ENCODE measurements at places on chromosomes 4 and X.

DNA sequence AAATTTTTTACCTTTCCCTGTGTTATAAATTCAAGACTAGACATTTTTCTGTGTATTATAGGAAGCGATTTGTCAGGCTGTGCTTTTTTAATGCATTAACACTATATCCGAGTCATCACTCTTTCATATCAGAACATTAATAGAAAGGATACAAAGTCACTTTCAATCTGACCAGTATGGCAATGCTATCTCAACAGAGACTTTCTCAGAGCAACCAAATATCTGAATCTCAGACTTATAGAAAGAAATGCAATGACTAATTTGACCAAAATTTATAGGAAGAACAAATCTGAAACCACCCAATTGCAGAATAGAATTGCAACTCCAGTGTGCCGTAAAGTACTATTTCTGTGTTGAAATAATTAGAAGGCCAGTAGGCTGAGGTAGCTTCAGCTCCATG, 473 bp upstream of the TKTL2 start:
- no peak for DNase-seq

GRCh38 chr4:41619161-41619560, 81.2 kb downstream of the LIMCH1 start:
- DNase-seq, result no peak

- DNase-seq, result no peak
These were observed 101.5 kb downstream of the AKAP4 start for GRCh38 chrX:50099331-50099730.

DNA sequence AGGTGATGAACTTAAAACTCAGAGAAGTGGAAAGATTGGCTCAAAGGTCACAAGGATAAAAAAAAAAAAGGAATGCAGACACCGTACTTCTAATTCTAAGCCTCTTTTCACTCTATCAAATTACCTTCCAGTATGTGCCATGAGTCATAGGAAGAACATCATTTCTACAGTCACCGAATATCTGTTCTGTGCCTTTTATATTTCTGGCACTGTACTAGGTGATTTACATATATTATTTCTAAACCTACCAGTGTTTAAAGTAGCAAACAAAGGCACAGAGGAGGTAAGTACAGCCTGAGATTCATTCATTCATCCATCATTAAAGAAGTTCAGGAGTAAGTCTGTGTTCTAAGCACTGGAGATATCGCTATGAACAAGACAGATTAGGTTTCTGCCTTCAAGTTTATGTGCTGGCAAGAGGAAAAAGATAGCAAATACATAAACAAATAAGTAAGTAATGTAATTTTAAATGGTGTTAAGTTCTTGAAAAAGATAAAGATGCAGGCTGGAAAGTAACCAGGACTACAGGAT, 65.3 kb downstream of the PALLD start:
- no peak for DNase-seq

- DNase-seq, result no peak
These were observed 78.5 kb upstream of the PDHA2 start for GRCh38 chr4:95761426-95761825.

- no peak for DNase-seq
These were observed 117.1 kb downstream of the GPC3 start for GRCh38 chrX:133868250-133868649.

GRCh38 chr4:125369098-125369497, 54.3 kb downstream of the FAT4 start:
- no peak for DNase-seq

- no peak for DNase-seq
These were observed 78.7 kb downstream of the CNOT6L start for GRCh38 chr4:77740480-77740879.

- no peak for DNase-seq
These were observed 155.1 kb downstream of the ANXA5 start for GRCh38 chr4:121541696-121542095.

DNA sequence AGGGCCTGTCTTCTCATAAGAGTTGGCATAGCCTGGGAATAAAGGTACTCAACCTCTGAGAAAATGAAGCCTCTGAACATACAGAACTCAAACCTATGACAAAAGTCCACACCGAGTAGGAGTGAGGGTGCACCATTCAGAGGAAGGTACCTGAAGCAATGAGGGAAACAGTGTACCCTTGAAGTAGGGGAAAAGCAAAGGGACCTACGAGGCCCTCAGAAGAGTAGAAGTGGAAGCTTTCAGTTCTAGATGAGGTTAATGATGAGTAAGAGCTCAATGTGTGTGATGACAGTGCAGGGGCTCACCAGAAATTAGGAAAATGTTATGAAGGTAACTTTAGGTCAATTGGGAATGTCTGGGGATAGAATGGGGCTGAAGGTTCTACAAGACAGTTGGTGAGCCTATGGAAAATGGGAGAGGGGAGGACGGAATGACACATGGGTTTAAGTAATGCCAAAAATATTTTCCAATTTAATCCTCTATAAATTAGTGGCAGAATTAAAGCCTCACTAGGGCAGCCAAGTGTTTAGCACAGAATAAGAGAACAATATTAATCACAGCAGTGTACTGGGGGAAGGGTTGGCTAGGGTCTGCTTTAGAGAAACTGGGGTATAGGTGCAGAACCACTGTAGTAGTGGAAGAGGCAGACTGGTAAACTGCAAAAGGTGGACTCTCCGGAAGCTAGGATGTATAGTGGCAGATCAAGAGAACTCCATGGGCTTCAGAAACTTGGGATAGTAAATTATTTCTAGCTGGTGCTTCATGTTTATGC, 39.8 kb downstream of the RAB33A start:
- no peak for DNase-seq

DNA sequence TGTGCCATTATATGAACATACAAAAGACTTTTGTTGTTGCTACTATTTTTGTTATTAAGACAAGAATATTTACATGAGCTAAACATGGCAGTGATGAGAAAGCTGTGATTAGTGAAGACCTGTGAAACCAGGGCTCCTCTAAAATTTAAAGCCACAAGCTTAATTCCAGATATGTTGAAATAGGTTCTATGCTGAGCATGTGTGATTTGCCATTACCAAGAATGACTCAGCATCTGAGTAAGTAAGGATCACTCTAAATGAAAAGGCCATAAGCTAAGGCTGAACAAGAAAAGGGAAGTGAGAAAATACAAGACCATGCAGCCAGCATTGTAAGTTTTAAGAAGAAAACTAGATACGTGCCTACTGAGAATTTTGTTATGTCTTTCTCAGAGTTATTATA, 75.9 kb upstream of the CAMK2D start:
- no peak for DNase-seq

DNA sequence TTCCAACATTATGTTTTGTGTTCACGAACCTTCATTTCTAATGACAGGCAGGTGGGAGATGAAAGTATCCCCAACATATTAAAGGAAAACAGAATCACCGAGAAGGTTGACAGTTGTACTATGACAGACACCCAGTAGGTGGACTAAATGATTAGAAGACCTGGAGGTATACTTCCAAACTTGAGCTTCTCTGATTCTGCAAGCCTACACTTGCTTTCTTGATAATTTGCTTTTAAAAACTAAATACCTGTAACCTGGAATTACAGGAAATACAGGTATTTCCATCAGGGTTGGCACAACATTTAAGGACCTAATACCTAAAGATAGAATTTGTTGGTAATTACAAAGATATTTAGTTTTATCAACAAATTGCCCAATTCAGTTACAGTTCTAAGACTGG, 43.4 kb downstream of the C4orf51 start:
- DNase-seq, result no peak

- DNase-seq, result no peak
These were observed 36.6 kb downstream of the SAT1 start for GRCh38 chrX:23819385-23820234.

- DNase-seq, result no peak
These were observed 69.4 kb downstream of the KCNIP4 start for GRCh38 chr4:21879187-21879586.

GRCh38 chr4:77376788-77377460, 219.9 kb downstream of the CCNG2 start:
- DNase-seq, result no peak

GRCh38 chr4:3451956-3452355, 10.2 kb downstream of the HGFAC start:
- no peak for DNase-seq

- DNase-seq, result no peak
These were observed 406.5 kb downstream of the IQCM start for GRCh38 chr4:149409146-149409545.

DNA sequence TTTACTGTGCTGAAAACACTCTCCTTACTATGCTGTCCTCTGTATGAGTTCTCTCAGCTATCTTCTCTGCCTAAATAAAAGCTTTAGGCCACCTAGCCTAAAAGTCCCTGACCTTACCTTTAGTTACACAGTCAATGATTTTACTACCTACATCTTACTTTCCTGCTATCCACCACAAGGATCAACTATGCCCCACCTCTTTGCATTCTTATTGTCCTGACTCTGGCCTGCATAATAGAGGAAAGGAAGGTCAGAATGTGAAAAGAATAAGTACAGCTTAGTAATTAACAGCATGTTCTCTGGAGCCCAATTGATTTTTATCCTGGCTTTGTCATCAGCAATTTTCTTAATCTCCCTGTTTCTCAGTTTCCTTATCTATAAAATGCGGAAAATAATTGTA, 1257.8 kb downstream of the RPA4 start:
- no peak for DNase-seq

GRCh38 chr4:123588631-123589241, 192.1 kb downstream of the SPRY1 start:
- DNase-seq, result no peak

- DNase-seq, result no peak
These were observed 176.4 kb downstream of the SNCA start for GRCh38 chr4:89660444-89661172.
